ENCODE measurements at places on chromosomes 4 and X.

GRCh38 chr4:120869613-120870278 lies 52.8 kb downstream of the PRDM5 start:
- DNase-seq, result no peak

DNA sequence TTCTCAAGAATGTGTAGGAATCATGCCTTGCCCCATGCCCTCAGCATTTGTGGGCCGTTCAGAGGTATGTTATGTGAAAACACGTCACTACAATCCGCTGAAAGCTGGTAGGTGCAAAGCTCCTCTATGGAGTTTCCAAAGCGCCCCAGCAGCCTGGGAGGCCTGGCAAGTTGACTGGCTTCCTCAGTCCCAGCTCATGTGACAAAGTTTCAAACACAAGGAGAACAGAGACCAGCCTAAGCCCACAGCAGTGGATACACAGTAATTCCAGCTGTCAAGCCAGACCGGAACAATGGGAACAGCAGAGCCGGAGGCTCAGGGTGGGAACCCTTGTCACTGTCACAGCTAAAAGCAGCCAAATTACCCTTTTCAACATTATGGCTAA lies 33.5 kb downstream of the NAT8L start:
- no peak for DNase-seq

GRCh38 chr4:1746265-1746691 lies 25.0 kb downstream of the TACC3 start:
- peak; percentile 78 for DNase-seq

- no peak for DNase-seq
Observed at GRCh38 chr4:54695788-54696187, 38.0 kb downstream of the KIT start.

DNA sequence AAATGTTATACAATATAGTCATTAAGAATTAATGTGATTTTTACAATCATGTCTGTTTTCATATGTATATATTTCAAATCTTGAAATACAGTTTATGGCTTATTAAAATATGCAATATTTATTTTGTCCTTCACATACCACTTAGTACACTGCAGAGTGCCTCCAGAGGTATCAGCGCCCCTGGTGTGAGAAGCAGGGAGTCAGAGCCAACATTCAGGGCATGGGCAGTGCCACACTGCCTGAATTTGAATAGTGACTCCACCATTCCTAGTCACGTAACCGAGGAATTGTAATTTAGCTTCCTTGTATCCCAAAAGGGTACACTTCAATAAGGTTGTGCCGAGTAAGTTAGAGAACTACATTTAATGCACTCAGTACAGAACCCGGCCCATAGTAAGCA lies 4.3 kb upstream of the C4orf54 start:
- DNase-seq, result no peak

DNA sequence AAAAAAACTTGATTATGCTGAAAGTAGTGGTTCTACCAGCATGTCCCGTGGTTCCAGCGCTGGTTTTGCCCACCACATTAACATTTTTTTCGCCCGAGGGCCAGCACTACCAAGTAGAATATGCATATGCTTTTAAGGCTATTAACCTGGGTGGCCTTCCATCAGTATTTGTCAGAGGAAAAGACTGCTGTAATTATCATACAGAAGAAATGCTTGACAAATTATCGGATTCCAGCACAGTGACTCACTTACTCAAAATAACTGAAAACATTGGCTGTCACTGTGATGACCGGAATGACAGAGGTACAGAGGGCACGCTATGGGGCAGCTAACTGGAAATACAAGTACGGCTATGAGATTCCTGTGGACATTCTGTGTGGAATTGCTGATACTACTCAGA lies 34.6 kb downstream of the PRPS2 start:
- no peak for DNase-seq

- no peak for DNase-seq
Observed at GRCh38 chr4:184500748-184501589, 26.6 kb upstream of the IRF2 start.
